ENCODE measurements at places on chromosomes 5 and 9. TPM values are rescaled to one million over a fixed set of nuclear protein-coding genes. Genes with fewer than 3 reads are reported as not detected.

The GPR151 gene
- not detected for polyA plus RNA-seq

The GPRIN1 gene
- polyA plus RNA-seq: 3.5 TPM

The TMEM161B gene
- polyA plus RNA-seq: 13.8 TPM

The SMU1 gene
- 16.6 TPM for polyA plus RNA-seq

The KDM4C gene
- polyA plus RNA-seq: 18.6 TPM

The C9 gene
- not detected for polyA plus RNA-seq

GRCh38 chr5:95768731-95769130 lies 37.6 kb downstream of the RHOBTB3 start:
- no peaks in the 10 kb centered on the region for H3K36me3 ChIP-seq
- H3K4me3 ChIP-seq: no peak overlapping the region

GRCh38 chr9:89523948-89524347 lies 26.0 kb upstream of the SEMA4D start:
- no peaks in the 10 kb centered on the region for H3K27me3 ChIP-seq
- H3K36me3 ChIP-seq: no peaks in the 10 kb centered on the region
- H3K27ac ChIP-seq: no peak overlapping the region

DNA sequence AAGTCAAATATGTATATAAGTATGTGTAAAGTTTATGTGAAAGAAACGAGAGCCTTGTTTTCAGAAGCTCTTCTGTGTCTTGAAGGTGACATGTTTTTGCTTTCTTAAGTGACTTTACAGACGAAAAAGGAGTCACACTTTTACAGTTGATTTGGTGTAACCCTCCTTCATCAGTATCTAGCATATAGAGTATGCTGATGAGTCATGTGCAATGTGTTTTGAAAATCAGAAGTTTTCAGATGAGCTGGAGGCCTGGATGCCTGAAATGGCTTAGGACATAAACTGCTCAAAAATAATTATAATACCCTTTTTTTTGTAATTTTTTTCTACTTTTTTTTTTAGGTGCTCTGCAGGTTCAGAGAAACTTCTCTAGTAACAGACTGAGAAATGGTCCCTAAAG lies 209.5 kb downstream of the CD180 start:
- no peak for DNase-seq
- H3K36me3 ChIP-seq: no peaks in the 10 kb centered on the region
- no peaks in the 10 kb centered on the region for H3K4me1 ChIP-seq
- no peak overlapping the region for H3K4me3 ChIP-seq
- H3K27ac ChIP-seq: no peak overlapping the region

DNA sequence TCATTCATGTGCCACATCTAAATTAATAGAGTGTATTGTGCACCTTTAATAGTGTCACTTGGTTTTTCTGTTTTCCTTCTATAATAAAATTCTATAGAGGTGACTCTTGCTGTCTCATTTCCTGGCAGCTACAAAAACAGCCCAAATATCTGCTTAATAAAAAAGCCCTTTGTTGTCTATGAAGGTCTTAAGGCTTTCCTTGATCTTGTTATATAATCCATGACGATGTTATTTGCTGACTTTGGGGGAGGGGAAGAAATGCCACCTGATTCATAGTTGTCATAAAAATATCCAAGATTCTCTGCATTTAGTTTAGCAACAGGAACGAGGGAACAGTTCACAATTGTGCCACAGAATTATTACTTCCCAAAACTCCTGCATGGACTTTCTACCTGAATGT lies 31.3 kb downstream of the CPEB4 start:
- DNase-seq: no peak
- H3K36me3 ChIP-seq: no peaks in the 10 kb centered on the region
- no peaks in the 10 kb centered on the region for H3K27me3 ChIP-seq
- no peak overlapping the region for H3K27ac ChIP-seq
- peaks cover 25% of the 10 kb centered on the region for H3K4me1 ChIP-seq

DNA sequence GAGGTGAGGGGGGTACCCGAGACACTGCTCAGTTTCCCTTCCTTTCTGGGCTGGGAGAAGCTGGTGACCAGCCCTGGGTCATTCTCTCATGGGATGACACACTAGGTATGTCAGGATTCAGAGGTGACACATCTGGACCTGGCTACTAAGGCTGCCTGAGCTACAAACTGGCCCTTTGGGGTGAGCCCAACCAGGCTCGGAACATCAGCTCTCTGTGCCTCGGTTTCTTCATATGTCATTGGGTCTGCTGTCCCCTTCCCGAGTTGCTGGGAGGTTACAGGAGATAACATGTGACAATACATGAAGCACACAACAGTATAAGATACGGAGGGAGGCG lies 11.8 kb downstream of the CARD19 start:
- peaks cover 6% of the 10 kb centered on the region for H3K36me3 ChIP-seq
- no peak overlapping the region for H3K27ac ChIP-seq
- DNase-seq: no peak
- H3K4me3 ChIP-seq: no peak overlapping the region
- no peaks in the 10 kb centered on the region for H3K27me3 ChIP-seq
- H3K4me1 ChIP-seq: peaks cover 12% of the 10 kb centered on the region

GRCh38 chr9:105244734-105245028 lies 230 bp downstream of the SLC44A1 start:
- H3K4me3 ChIP-seq: peak overlapping the region; percentile 87
- no peaks in the 10 kb centered on the region for H3K27me3 ChIP-seq
- H3K27ac ChIP-seq: no peak overlapping the region
- no peaks in the 10 kb centered on the region for H3K36me3 ChIP-seq
- no peak for DNase-seq

GRCh38 chr9:102550266-102550665 lies 444.9 kb upstream of the CYLC2 start:
- no peak for DNase-seq
- H3K4me1 ChIP-seq: no peaks in the 10 kb centered on the region
- no peaks in the 10 kb centered on the region for H3K27me3 ChIP-seq

GRCh38 chr5:10301842-10302610 lies 5.7 kb downstream of the CMBL start:
- H3K27me3 ChIP-seq: no peaks in the 10 kb centered on the region
- DNase-seq: no peak
- no peaks in the 10 kb centered on the region for H3K4me1 ChIP-seq
- H3K27ac ChIP-seq: no peak overlapping the region
- no peak overlapping the region for H3K4me3 ChIP-seq

DNA sequence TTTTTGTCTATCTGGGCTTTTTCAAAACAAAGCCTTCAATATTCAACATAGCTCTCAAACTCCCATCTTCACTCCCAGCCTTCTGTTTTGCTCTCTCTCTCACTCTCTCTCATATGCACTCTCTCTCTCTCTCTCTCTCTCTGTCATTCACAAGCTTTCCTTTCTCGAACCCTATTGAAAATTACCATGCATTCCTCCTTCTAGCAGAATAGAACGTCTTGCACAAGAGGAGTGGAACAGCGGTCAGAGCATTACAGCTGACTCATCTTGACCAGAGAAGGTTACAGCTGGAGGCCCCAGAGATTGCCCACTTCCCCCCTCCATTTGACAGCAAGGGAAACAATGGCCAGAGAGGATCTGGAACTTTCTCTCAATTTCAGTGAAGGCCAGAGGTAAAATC lies 51.0 kb upstream of the LIFR start:
- H3K4me1 ChIP-seq: no peaks in the 10 kb centered on the region
- H3K27me3 ChIP-seq: no peaks in the 10 kb centered on the region
- no peak for DNase-seq
- no peak overlapping the region for H3K27ac ChIP-seq

DNA sequence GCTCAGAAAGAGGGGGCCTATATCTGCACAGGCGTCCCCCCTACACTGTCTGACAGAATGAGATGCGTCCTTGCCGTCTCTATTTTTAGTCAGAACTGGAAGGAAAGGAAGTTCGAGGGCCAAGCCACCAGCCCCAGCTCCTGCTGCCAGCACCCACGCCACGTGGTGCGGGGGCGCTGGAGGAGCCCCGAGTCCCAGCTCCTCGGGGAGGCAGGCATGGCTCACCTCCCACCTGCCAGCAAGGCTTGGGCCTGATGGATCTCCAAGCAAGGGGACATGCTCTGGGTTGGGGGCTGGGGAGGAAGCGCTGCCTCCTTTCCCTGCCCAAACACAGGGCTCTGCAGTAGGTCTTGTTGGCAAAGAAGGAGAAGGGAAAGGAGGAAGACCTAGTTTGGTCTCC lies 80.3 kb upstream of the ARAP3 start:
- no peaks in the 10 kb centered on the region for H3K36me3 ChIP-seq
- peaks cover 5% of the 10 kb centered on the region for H3K27me3 ChIP-seq

DNA sequence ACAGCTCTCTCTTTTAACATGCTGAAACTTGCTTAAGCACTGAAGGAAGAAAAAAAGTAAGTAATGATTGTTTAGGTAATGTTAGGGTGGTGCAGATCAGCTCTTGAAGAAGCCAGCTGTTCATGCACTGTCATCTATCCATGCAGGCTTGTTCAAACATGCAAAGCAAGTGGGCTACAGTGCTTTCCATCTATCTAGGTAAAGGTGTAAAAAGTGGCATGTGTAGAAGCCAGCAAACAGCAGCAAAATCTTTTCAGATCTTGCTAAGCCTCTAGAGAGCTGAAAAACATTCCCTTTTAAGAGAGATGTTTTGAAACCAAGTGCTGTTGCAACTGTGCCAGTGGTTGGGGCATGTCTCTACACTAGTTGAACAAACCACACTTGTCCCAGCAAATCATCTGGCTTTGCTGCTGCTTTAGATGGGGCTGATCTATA lies 214.4 kb downstream of the EFNA5 start:
- peak; percentile 79 for DNase-seq
- H3K27me3 ChIP-seq: no peaks in the 10 kb centered on the region
- H3K36me3 ChIP-seq: no peaks in the 10 kb centered on the region
- peak overlapping the region; percentile 15 for H3K27ac ChIP-seq
- H3K4me3 ChIP-seq: no peak overlapping the region

GRCh38 chr9:129321286-129322021 lies 143.4 kb upstream of the IER5L start:
- no peak overlapping the region for H3K4me3 ChIP-seq
- no peaks in the 10 kb centered on the region for H3K27me3 ChIP-seq

All from GM12878 (cell line).